ENCODE measurements at places on chromosomes 5 and 9. TPM values are rescaled to one million over a fixed set of nuclear protein-coding genes. Genes with fewer than 3 reads are reported as not detected.

Gene SLC45A2
- not detected for total RNA-seq

Gene OTP
- total RNA-seq: not detected

Gene STOM
- 50.8 TPM for total RNA-seq

Gene SPINK9
- total RNA-seq: not detected

Gene AK1
- total RNA-seq: 23.2 TPM

Gene EIF4E1B
- not detected for total RNA-seq

Gene SLCO6A1
- total RNA-seq: not detected

Gene IRX2
- not detected for total RNA-seq

Gene PCDHA11
- total RNA-seq: not detected

DNA sequence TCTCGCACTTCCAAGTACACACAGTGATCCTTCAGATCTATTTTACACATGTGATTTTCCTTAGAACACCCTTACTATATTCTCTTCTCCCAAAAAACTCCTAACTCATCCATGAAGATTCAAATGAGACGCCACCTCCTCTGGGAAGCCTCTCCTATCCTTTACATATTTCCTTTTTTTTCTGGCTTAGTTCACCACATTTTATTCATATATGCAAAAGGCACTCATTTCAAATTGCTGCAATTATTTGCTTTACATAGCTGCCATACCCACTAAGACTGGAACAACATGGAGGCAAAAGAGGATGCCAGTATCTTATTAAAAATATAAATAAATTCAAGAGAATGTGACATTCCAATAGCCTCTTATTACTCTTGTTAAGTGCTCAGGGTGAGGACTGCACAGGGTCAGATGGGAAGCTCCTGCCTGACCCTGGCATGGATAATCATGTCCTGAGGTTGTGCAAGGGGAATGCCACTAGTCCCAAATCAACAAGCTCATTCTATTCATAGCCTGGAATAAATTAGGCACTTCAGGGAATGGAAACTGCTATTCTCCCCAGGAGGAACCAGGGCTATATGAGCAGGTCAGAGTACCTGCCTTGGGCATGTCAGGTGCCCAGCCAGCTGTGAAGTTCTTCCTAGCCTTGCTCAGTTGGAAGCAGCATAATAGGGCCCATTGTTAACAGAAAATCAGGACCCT is 262.9 kb downstream of the FBXL17 start:
- no peak for ATAC-seq

DNA sequence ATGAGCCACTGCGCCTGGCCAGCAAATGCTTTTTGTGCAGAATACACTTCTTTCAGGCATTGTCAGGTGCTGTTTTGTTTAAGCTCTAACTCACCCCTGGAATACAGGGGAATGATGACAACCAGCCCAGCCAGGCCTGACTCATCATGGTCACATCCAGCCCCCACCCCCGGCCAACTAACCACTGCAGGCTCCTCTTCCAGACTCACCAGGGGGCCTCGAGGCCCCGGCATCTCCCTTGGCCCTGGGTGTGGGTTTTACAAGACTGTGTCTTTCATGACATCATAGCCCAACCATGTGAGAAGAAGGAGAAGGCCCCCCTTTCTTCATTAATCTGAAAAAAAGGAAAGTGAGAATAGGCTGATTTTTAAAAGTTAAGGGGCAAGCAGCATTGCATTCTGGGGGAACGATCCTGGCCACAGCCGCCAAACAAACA is 35.5 kb downstream of the OLFML2A start:
- ATAC-seq: peak; percentile 35

DNA sequence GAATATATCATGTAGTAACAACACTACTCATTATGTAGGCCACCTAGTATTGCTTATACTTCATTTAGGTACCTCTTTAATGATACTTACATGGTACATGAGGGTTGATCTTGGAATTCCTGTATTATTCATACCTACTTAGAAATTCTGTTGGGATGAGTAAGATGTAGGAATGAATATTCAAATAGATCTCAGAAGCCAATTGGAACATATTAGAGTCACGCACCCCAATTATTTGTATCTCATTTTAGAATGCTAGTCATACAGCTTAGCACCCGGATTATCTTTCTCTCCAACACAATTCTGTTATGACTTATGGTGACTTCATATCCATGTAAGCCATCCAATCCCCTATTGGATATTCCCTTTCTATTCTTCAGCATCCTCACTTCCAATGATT is 106.7 kb upstream of the SH3GL2 start:
- ATAC-seq: no peak

DNA sequence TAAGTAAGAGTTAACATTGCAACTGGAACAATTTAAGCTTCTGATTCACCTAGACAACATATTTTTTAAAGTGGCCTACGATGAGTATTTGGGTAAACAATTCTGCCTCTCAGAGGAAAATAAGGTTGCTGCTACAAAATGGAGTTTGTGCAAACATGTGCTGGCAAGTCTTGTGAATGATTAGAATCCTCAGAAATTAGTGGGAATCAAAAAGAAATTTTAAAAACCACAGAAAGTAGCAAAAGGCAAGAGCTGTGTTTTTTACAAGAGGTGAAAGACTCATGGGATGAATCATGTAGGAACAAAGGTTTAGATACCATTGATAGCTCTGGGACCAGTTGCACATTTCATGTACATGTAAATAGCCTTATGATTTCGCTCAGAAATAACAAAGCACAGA is 561.6 kb downstream of the TAF11L14 start:
- ATAC-seq: no peak

- ATAC-seq: no peak
These were observed 86.5 kb upstream of the ATP10B start for GRCh38 chr5:160938532-160938931.

- no peak for ATAC-seq
These were observed 5.3 kb downstream of the CAMK2A start for GRCh38 chr5:150284311-150284710.

DNA sequence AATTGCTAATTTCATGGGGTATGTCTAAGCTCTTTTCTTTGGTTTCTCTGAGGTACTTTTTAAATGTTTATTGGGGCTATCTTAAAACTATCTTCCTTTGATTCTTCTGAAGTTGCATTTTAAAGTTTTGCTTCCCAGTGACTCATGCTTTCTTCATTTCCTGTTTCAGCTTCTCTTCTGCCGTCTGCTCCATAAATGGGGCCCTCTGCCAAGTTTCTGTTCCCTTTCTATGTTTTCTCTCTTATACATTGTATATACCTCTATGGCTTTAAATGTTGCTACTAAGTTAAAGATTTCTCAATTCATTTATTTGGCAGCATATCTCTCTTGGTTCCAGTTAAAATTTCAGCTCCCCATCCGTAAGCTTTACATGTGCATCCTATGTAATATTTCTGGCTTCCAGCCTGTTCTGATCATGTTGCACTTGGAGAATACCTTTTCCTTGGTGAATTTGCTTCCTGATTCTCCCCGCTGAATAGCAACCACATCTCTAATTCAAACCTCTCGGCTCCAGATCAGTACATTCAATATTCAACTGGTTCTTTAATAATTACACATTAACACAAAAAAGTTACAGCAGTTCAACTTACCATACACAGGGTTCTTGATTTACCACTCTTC is 125.3 kb downstream of the ST8SIA4 start:
- ATAC-seq: peak; percentile 45

- no peak for ATAC-seq
These were observed 102.8 kb downstream of the HMHB1 start for GRCh38 chr5:143914756-143915155.

DNA sequence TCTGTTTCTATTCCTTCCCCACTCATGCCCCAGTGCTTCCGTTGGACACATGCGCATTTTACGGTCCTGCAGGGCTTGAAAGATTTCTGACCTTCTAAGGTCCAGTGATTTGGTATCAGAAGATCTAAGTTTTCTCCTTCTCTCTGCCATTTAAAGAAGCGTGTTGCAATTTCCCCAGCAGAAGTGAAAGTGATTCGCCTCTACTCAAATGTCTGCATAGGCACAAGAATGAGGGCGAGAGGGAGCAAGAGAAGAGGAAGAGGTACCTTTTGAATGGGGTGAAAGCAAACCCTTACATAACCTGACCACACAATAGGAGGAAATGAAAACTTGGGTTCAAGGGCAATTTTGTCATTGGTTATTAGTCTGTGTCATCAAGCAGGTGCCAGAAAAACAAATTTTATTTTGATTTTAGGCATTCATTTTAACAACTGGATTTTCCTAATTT is 31.7 kb upstream of the NR3C1 start:
- peak; percentile 13 for ATAC-seq

- no peak for ATAC-seq
These were observed 148.3 kb downstream of the ATP10B start for GRCh38 chr5:160703547-160704189.

- no peak for ATAC-seq
These were observed 4.9 kb downstream of the TPRN start for GRCh38 chr9:137195525-137196220.

DNA sequence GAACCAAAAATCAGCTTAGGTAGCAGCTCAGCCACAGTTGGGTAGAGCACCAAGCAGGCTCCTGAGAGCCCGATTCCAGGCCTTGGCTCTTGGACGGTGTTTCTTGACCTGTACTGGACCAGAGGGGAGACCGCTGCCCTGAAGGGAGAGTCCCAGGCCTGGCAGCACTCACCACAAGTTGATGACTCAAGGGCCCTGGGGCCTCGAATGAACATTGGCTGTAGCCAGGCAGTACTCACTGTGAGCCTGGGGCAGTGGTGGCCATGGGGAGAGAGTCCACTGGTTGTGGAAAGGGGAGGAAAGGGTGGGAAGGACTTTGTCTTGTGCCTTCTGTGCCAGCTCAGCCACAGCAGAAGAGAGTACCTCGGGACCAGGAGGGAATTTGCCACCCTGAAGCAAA is 166.1 kb downstream of the EDIL3 start:
- ATAC-seq: peak; percentile 9

Measured in activated T-helper 17 cell treated with anti-CD3 and anti-CD28 coated beads, Interleukin-2, amount 50 U/mL, for 72 hours (primary cell).